ENCODE measurements at places on chromosomes 7 and 10.
A peak's percentile ranks its signal among the peaks of the same experiment; 100 is the strongest.

GRCh38 chr10:101840102-101840684 lies 3.4 kb downstream of the KCNIP2 start:
- peak; percentile 44 for DNase-seq

DNA sequence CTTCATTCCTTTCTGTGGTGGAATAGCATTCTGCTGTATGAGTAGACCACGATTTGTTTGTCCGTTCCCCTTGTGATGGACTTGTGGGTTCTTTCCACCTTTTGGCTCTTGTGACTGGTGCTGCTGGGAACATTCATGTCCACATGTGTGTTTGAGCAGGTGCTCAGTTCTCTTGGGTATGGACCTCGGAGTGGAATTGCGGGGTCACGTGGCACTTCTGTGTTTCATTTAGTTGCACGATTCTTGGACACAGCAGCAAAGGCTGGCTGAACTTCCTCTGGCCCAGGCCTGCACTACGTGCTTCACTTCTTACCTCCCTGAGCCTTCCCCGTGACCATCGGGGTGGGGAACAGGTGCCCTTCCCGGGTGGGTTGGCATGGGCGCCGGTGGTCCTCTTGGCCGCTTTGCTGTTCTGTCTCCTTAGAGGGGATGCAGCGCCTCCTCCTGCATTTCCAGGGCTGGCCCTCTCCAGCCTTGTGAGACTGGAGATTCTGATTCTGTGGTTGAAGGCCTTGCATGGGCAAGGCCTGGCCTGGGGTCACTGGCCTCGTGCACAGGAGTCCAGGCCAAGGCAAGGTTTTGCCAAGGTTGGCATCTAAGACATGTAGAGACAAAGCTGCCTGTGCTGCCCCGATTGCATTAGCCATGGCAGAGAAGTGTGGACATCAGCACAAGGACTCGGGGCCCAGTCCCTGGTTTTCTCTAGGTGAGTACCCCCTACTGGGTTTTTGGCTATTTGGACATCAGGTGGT lies 25.1 kb downstream of the DOCK1 start:
- DNase-seq, result no peak

DNA sequence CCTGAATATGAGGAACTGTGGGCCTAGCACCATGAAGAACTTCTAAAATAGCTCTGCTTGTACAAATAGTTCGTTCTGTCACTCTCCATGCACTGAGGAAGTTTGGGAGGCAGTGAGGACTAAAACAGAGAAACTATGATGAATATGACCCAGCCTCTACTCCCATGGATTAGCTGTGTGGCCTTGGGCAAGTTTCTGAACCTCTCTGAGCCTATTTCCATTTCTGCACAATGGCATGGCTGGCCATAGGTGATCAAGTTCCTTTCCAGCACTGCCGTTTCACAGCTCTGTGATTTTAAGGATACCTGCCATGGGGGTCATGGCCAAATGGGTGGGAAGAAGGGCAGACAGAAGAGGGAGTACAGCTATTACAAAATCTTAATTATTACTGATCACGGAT lies 57.6 kb downstream of the SORBS1 start:
- no peak for DNase-seq

DNA sequence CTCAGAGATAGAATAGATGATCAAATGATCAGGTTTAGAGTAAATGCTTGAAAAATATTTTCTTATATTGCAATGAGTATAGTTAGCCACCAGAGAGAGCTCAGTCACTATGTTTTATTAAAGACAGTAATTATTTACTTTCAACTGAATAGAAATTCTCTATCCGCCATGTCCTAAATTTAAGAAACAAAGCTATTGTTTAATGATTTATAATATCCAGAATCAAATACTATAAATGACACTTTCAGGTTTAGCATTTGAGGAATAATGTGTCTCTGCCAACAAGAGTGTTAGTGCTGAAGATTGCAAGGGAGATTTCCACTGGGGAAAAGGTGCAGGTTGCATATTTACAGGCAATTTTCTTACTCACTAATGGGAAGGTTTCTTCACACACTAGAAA lies 184.7 kb downstream of the DGKB start:
- no peak for DNase-seq

- DNase-seq, result no peak
Measured at GRCh38 chr10:98481404-98481945, 34.7 kb upstream of the HPS1 start.

DNA sequence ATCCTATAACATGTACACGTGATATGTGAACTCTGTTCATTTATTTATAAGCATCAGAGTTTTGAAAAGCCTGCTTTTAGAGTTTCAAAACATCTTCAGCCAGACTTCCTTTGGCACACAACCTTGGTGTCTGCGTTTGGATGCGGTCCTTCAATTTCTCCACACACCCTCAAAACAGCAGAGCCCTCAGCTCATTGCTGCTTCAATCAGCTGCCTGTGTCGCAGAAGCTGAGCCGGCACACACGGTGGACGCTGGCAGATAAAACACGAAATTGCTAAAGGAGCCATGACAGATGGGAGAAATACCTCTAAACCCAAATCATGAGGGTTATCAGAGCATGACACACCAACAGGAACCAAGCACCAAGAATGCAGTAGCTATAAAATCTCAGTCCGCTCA lies 396.4 kb upstream of the AKR1E2 start:
- DNase-seq, result no peak

- peak; percentile 42 for DNase-seq
Measured at GRCh38 chr7:101168412-101169049, 3.2 kb upstream of the VGF start.

DNA sequence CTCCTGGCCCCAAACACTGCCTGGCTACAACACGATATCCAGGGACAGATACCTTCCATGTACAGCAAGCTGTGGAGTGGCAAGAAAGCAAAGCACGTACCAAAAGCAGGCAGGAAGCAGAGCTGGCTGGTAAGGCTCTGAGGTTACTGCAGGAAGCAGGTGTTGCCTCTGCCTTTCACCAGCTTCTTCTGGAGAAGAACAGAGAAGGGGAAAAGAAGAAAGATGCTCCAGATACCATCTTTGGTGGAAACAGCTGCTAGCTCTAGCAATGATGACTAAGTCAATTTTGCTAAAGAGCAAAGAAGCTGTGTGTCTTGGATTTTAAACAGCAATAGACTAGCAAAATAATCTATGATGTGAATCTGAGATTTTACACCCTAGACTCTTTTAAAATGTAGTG lies 34.9 kb upstream of the PRSS1 start:
- no peak for DNase-seq

DNA sequence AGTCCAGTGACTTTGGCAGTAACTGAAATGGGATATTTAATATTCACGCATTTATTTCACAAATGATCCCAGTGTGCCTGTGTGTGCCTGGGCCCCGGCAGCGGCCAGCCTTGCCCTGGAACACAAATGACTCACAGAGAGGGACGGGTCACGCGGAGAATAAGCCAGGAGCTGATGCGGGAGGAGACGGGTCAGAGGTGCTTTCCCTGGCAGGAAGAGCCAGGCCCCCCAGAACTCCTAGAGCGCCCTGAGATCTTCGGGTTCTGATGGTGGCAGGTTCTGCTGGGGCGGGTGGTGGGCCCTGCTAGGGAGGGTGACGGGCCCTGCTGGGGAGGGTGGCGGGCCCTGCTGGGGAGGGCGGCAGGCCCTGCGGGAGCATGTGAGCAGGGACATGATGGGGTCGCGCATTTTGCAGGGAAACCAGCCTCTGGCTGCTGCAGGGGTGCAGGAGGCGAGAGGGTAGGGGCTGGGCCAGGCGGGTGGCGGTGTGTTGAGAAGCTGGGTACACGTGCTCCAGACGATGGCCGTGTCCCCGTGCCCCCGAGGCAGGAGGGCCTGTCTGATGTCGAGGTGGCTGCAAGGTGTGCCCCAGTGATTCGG lies 84.2 kb upstream of the DIP2C start:
- no peak for DNase-seq

- no peak for DNase-seq
Measured at GRCh38 chr7:45434167-45434784, 139.9 kb upstream of the ADCY1 start.

DNA sequence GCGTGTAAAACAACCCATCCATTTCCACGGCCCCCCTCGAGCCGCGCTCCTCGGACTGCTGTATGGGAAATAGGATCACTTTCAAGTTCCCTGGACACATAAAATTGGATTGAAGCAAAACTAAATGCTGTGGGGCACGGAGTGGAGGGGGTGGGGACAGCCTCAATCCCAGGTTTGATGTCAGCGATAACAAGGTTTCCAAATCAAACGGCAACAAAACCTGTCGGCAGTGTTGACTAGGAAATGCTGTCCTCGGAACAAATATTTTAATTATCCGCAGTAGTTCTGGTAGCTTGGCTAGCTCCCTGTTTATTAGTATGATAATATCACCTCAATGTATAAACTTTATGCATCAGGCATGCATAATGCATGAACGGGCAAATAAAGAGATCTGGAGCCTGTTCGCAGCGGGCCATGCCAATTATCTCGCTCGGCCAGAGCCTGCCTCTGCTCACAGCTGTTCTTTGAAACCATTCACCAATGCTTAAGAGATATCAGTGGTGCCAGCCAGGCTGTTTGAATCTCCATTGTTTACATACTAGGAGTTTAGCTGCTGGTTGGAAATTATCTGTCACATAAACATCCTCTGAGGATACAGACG lies 161.1 kb downstream of the PAXIP1 start:
- no peak for DNase-seq

- no peak for DNase-seq
Measured at GRCh38 chr7:130021105-130021834, 29.9 kb downstream of the ZC3HC1 start.

GRCh38 chr10:44660271-44660670 lies 250.9 kb upstream of the TMEM72 start:
- DNase-seq, result no peak

GRCh38 chr7:32428546-32428945 lies 61.6 kb downstream of the LSM5 start:
- DNase-seq, result no peak

DNA sequence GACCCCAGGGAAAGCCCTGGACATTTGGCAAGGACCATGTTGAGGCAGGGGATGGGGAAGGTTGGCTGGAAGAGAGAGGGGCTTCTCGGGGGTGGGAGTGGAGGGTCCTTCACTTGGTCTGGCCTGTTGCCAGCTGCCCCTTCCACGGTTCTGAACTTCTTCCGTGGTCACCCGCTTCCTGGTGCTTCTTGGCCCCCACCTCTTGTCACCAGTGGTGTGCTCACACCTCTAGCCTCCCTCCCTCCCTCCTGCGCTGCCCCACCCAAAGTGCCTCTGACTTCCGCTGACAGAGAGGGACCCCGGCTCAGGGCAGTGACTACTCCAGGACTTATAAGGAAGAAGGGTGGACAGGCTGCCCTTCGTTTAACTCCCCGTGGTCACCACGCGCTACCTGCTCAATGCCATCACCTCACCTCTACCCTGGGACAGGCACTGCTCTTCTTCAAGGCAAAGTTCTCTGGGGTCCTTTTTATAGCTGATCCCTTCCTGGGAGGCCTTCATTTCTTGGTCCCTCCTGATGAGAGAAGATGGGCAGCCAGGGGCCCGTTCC lies at the start of gene MUC12:
TSS of gene MUC12 (plus strand) at position 500 of the 550 bp plus-strand sequence. CDS start 58 bp downstream, outside the sequence.
- no peak for DNase-seq

GRCh38 chr10:102475451-102476040 lies 24.2 kb upstream of the C10orf95 start:
- DNase-seq, result no peak

- DNase-seq, result no peak
Measured at GRCh38 chr10:114030140-114030539, 13.5 kb upstream of the ADRB1 start.

- no peak for DNase-seq
Measured at GRCh38 chr7:66238773-66239466, 33.8 kb downstream of the TPST1 start.

- no peak for DNase-seq
Measured at GRCh38 chr7:142298009-142298408, 40.2 kb upstream of the PRSS58 start.

GRCh38 chr10:62266611-62267010 lies 2.0 kb downstream of the RTKN2 start:
- no peak for DNase-seq

- DNase-seq, result peak; percentile 5
Measured at GRCh38 chr10:12958546-12959110, 42.9 kb downstream of the CCDC3 start.

DNA sequence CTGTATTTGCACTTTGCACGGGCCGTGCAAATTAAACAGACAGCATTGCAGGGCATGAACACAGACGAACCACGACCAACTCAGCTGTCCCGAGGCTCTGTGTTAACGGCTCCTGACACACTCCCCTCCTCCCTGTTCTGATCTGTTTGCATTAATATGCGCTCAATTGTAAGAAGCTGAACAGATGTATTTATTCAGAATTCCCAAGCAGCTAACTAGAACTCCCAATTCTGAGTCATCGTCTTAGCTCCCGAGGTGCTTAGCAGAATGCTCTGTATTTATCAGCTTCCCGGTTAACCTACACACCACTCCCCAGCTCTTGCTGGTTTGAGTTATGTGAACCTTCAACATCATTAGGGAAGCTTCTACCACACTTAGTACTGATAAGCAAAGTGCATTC lies 286.4 kb downstream of the PTPRN2 start:
- DNase-seq, result no peak

GRCh38 chr10:114876602-114877300 lies 55.2 kb downstream of the FHIP2A start:
- peak; percentile 72 for DNase-seq

DNA sequence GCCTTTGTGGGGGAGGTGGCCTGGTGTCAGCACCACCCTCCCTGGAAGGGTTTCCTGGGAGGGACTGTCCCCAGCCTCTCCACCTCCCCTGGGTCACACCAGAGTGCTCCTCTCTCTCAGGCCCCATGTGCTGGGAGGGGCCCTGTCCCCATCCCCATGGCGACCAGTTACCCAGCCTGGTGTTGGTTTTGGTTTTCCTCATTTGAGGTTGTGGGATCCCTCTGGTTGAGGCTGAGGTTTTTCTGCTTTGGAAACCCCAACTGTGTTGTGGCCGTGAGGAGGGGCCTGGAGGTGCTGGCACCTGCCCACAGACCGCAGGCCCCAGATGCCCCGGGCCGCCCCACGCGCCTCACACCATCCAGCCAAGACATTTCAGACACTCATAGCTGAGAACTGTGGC lies 106.3 kb downstream of the GRK5 start:
- DNase-seq, result peak; percentile 84

- DNase-seq, result no peak
Measured at GRCh38 chr7:141609576-141609975, 58.4 kb downstream of the AGK start.

GRCh38 chr7:78620920-78621319 lies 822.3 kb downstream of the PHTF2 start:
- DNase-seq, result no peak

DNA sequence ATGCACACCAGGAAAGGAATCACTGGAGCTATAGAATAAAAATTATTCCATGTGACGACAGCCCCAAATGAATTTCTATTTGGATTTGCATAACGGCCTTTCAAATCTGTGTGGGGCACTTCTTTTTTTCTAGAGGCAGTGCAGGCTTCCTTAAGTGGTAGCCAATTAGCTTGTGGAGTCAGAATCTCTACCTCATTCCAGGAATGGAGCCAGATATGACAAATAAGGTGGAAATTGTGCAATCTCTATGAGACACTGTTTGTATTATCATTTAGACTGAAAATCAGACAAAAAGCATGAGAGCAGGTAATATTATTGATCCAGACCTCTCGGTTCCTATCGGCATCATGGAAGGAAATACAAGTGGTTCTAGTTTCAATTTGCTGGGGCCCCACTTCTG lies 78.7 kb downstream of the BEND7 start:
- no peak for DNase-seq

- DNase-seq, result no peak
Measured at GRCh38 chr10:74058658-74059057, 60.7 kb downstream of the VCL start.

All from stimulated activated CD8-positive, alpha-beta memory T cell treated with anti-CD3 and anti-CD28 coated beads, Interleukin-4, amount 100 ng/mL, for 48 hours (primary cell).